ENCODE measurements at places on chromosomes 6 and 20.

- DNase-seq = no peak
These were observed 603.9 kb downstream of the HDGFL1 start for GRCh38 chr6:23173234-23173633.

GRCh38 chr6:13660273-13660672 lies 45.1 kb downstream of the NOL7 start:
- DNase-seq = no peak

DNA sequence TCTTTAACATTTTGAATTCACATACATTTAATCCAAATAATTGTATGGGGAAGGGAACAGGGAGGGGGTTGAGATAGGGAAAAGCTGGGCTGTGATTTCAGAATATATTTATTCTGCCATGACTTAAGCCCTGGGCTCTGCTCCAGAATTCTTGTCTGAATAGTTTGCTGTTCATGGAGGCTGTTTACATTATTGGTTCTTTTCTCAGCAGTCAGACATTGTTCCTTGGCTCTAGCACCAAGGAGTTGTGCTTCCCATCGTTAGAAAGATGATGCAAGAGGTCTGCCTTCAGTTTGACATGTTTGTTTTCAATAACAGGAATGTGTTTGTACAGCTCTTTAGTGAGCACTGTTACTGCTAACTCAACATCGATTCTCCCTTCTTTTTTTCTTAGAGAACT lies 198.8 kb upstream of the CDYL start:
- no peak for DNase-seq

- DNase-seq = peak; percentile 34
These were observed 584 bp downstream of the PTK7 start for GRCh38 chr6:43076464-43077332.

DNA sequence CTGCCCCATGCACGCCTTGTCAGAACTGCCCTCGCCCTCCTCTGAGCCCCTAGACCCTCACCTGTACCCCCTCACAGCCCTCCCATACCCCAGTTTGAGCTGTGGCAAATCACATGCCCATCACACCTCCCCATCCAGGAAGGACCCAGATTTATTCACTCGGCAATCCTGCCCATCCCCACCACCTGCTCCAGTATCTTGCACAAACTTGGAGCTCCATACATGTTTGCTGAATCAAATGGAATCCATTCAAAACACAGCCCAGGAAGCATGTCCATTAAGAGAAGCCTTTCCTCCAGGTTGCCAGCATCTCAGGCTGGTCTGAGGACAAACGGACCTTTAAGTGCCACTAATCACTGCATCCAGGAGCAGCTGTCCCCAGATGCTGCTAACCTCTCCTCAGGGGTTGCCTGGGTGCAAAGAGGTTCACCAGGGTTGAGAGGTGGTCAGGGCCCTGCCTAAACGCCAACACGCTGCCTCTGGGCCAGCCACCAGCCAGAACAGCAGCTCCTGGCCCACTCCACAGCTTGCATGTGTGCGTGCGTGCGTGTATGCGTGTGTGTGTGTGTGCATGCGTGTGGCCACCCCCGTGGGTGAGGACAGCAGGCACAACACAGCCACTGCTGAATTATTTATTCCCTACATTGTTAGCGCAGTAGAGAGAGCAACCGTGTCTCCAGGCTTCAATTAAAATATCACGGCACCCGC lies 31.0 kb downstream of the GRM4 start:
- DNase-seq = no peak
